SK-N-DZ (cell line): ENCODE measurements at places on chromosomes 4 and X.

DNA sequence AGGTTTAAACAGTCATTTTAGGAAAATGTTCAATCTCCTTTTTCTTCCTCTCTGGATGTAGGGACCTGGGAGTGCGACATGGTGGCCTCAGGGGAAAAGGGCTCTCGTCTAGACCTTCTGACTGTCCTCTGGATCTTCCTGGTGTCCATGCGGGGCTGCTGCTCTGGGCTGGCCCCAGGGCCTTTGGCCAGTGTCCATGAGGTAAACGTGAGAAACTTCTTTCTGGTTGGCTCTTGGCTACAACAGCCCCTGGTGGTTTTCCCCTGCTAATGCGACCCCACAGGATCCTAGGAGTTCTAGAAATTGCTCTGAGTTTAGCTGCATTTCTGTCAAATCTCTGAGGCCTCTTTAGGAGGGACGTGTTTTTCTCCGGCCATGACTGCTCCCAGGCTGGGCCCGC lies 85.7 kb downstream of the MFAP3L start:
- DNase-seq: no peak

DNA sequence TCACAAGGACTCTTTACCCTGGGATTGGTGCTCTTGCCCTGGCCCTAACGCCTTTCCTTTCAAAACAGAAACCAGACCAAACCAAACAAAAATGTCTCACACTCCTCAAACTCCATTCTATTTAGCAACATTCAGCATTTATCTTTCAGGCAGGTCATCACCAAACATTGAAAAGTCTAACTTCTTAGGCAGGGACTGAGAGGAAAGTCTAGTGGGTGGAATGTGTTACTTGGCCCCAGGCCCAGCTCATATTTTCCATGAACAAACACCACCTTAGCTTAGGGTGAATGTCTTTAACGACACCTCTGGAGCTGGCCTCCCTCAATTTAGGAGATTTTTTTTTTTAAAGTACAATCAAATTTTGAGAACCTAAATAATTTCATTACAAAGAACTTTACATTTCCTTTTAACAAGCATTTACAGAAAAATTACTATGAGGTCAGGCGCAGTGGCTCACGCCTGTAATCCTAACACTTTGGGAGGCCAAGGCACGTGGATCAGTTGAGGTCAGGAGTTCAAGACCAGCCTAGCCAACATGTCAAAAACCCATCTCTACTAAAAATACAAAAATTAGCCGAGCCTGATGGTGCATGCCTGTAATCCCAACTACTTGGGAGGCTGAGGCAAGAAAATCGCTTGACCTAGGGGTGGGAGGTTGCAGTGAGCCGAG lies 10.2 kb upstream of the N4BP2 start:
- DNase-seq: no peak

DNA sequence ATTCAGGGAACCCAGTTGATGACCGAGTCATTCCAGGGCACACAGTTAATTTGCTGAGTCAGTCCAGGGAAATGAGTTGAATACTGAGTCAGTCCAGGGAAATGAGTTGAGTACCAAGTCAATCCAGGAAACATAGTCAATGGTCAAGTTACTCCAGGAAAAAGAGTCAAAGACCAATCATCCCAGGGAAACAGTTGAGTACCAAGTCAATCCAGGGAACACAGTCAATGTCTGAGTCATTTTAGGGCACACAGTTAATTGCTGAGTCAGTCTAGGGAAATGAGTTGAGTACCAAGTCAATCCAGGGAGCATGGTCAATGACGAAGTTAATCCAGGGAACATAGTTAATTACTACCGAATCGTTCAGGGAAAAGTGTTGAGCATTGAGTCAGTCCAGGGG lies 754.4 kb downstream of the NLGN4X start:
- no peak for DNase-seq

DNA sequence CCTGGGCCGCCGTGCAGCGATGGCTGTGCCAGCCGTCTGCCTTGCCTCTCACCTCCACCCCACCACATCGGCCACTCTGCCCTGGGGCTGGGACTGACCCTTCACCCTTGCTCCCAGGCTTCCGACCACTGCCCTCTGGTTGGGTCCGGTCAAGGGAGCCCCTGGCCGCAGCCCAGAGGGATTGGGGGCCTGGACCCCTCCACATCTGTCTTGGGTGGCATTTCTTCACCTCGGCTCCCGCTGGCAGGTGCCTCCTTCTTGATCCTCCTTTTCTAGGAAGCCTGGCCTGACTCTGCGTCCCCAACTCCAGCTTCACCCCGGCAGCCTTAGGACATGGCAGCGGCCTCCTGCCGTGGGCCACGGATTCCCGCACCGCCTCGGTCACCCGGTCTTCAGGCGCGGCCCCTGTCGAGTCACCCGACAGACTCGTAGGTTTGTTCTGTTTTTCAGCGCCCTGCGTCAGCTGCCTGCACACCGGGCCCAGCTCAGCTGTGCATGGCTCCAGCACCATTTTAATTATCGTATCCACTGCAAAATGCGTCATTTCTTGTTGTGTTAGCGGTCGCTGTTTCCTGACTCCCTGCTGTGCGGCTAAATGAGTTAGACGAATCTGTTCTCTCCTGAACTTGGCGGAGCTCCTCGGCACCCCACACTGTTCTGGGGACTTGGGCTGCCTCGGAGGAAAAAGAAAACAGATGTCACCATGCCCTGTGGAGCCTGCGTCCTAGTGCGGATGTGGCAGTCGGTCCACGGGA lies 124.0 kb downstream of the FAM53A start:
- no peak for DNase-seq

DNA sequence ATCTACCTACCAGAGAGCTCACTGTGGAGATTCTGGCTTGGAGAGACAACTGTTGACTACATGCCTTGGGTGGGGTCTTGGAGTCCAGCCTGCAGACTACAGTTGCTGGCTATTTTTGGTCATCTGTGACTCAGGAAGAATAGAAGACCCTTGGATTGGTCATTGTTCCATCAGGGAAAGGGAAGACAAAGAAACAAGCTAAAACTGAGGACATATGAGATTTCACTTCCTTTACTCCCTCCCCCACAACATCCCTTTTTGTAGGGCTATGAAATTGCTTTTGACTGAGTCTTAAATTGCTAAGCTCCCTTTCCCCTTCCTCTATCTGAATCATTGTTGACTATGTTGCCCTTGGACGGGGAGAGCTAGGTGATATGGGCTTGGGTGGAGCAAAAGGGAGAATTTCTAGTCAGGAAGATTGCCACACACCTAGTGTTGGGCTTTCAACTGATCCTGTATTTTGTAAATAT lies 11.7 kb downstream of the MSN start:
- DNase-seq: no peak

DNA sequence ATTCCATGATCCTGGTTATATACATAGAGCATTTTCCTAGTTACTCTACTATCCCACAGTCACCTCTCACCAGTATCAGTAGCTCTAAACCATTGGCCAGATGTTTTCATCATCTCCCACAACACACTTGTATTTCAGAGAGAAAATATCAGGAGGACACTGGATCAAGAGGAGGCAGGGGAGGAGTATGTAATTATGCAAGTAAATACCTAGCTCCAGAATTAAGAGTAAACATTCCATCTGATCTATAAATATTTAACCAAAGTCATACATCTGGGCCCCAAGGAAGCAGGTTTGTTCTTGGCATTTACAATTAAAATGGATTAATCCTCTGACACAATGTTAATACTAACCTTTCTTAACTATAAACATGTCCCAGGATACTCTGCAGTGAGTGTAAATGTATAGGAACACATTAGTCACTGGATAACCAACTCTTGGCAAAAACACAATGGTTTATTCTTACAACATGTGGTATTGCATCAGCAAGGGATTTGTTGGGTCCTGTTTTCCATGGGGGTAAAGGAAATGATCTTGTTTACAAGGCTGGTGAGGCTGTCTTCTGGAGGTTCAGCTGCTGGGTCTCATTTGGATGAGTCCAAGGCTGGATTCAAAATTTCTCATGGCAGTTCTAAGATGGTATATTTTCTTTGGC lies 170.1 kb downstream of the ATG4A start:
- DNase-seq: no peak

GRCh38 chr4:151876381-151876988 lies 115.7 kb upstream of the GATB start:
- no peak for DNase-seq

GRCh38 chr4:76226418-76226817 lies 12.8 kb upstream of the SCARB2 start:
- no peak for DNase-seq

DNA sequence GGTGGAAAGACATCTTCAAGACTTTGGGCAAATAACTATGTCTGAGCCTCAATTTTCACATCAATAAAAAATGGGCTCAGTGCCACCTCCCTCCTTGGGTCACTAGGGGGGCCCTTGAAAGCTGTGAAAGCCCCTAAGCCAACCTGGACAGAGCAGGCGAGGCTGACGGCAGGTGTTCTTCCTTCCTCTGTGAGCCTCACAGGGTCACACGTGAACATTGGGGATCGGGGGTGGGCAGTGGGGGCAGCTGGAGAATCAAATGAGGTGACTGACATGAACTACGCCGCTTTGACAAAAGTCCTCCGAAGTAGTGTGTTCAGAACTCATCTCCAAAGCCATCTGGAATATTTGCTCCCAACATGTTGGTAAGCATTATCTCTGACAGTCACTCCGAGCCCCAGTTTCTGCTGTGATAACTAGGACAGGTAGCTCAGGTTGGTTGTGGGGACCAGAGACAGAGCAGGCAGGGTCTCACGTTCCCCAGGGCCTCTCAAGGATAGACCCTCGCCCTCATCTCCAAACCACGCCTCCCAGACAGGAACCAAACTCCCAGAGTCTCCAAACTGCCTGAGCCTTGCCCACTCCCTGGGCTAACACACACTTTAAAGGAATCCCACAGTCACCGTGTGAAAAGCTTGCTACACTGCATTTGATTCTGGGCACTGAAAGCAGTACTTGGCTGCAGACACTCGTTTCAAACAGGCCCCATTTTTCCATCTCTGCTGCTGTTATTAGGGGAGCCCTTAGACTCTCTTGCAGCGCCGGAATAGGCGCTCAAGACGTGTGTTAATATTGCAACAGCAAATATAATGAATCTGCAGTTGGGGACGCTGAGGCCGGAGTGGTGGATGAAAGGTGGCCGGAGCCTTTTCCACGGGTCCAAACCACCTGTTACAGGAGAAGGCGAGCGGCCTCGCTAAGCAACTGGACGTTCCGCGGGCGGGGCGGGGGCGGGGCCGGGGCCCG lies 717 bp upstream of the WFS1 start:
- DNase-seq: peak; percentile 20

DNA sequence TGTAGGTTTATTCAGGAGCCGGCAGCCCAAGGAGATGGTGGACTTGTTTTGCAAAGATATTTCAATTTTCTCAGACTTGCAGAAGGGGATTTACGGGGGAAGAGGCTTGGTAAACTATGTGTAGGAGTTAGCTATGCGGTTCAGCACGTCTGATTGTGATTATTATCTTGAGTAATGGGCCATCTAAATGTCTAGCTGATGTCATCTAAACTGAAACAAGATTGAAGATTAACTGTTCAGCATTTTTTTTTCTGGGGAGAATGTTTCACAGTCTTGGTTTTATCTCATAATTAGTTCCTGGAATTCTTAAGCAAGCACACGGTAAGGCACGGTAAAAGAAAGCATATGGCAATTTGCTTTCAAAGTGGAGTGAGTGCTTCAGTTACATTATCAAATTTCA lies 207.3 kb upstream of the CXorf51B start:
- DNase-seq: no peak

DNA sequence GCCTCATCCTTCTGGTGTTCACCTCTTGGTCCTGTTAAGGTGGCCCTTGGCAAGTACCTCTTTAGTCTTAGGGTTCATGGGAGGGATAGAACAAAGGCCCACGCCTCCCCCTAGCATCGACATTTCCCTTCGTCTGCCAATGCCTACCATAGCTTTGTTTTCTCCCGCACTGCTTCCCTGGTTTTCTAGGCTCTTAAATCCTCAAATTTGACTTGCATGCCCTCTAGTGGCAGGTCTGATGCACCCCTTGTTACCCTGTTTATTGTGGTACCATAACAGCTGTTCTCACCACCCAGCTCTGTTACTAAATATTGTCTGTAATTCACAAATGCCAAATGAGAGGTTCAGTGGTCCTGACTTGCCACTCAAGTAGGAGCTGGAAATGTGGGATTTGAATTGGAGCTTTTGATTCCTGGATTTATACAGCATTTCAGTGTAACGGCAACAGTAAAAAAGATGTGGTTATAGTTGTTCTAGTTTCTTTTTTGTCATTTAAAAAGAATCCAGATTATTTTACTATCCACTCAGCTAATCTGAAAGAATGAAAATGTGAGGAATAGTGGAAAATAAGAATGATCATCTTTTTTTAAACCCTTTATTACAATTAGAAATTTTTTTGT lies 100.1 kb downstream of the REPS2 start:
- DNase-seq: peak; percentile 71

DNA sequence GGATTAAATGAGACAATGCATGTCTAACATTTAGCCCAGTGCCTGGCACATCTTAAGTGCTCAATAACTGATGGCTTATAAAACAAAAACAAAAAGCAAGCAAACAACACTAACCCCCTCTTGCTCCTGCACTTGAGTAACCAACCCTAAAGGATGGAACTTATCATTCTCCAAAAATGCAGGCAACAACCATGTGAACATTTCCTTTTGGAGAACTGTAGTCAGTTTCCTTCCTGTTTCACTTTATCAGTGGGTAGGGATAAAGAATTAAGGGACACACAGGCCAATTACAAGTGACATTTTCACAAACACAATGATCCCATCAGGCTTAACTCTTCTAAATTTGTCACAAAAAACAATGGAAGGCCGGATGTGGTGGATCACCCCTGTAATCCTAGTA lies 30.4 kb downstream of the RPS3A start:
- DNase-seq: no peak

DNA sequence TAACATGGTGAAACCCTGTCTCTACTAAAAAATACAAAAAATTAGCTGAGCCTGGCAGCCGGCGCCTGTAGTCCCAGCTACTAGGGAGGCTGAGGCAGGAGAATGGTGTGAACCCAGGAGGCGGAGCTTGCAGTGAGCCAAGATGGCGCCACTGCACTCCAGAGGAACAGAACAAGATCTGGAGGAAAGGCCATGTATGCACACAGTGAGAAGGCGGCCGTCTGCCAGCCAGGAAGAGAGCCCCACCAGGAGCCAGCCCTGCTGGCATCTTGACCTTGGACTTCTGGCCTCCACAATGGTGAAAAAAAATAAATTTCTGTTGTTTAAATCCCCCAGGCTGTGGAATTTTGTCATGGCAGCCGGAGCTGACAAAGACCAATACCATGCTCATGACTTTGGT lies 28.2 kb upstream of the MSX1 start:
- no peak for DNase-seq

- peak; percentile 65 for DNase-seq
These were observed 40.4 kb upstream of the MAPK10 start for GRCh38 chr4:86400216-86400615.
